A549 treated with CpdA at 1 μM for 4 hours (cell line): ENCODE measurements at places on chromosomes 16 and 17. TPM values are rescaled to one million over a fixed set of nuclear protein-coding genes. Genes with fewer than 3 reads are reported as not detected.

The HOXB6 gene
- 4.8 to 6.8 TPM (median 5.4 TPM) in 5 replicates for total RNA-seq

The ZMYND15 gene
- 0.28 to 1.0 TPM (median 0.46 TPM) in 5 replicates for total RNA-seq

The ASPHD1 gene
- 20.9 to 30.7 TPM (median 28.3 TPM) in 5 replicates for total RNA-seq

The CCDC200 gene
- not detected in 5 replicates for total RNA-seq
